ENCODE measurements at places on chromosomes 7 and 10.

- DNase-seq: no peak
Measured at GRCh38 chr10:67670401-67670800, 25.6 kb downstream of the CTNNA3 start.

GRCh38 chr7:131443496-131443895 is 112.9 kb downstream of the PODXL start:
- no peak for DNase-seq

GRCh38 chr10:68871731-68872342 is 29.3 kb upstream of the DDX50 start:
- no peak for DNase-seq

GRCh38 chr7:120070201-120070600 is 202.8 kb upstream of the KCND2 start:
- DNase-seq: no peak

- no peak for DNase-seq
Measured at GRCh38 chr7:133863362-133864061, 263.6 kb upstream of the LRGUK start.

All from stimulated activated naive CD8-positive, alpha-beta T cell treated with anti-CD3 and anti-CD28 coated beads, Interleukin-15, Interleukin-2, amounts not matched to agents 100 U/mL and 50 U/mL, for 24 hours (primary cell).